NCI-H460 (cell line): ENCODE measurements at places on chromosomes 7 and 10. TPM values are rescaled to one million over a fixed set of nuclear protein-coding genes. Genes with fewer than 3 reads are reported as not detected.

The CDHR1 gene
- total RNA-seq: 0.07 and 0.35 TPM in 2 replicates

The EPDR1 gene
- total RNA-seq: 103 and 109 TPM in 2 replicates

The TMEM236 gene
- total RNA-seq: 0.10 and 0.17 TPM in 2 replicates

DNA sequence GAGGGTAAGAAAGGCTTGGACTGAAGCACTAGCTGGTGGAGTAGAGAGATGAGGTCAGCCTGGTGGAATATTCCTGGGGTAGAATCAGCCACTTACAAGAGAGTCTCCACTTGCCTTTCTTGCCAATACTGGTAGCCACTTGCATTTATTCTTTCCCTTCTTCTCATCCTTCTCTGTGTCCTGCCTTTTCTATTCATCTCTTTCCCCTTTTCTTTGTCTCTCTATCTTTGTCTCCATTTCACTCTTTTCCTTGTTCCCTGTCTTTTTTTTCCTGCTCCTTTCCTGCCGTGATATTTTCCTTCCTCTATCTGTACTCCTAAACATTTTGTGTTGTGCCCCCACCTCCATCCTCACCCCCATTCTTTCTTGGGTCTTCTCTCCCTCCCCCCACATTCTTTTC, 214.3 kb downstream of the LRMDA start:
- no peak for DNase-seq

- DNase-seq: no peak
These were observed 89.0 kb downstream of the PHTF2 start for GRCh38 chr7:77887567-77887966.

GRCh38 chr10:25294032-25294926, 119.5 kb downstream of the GPR158 start:
- no peak for DNase-seq

DNA sequence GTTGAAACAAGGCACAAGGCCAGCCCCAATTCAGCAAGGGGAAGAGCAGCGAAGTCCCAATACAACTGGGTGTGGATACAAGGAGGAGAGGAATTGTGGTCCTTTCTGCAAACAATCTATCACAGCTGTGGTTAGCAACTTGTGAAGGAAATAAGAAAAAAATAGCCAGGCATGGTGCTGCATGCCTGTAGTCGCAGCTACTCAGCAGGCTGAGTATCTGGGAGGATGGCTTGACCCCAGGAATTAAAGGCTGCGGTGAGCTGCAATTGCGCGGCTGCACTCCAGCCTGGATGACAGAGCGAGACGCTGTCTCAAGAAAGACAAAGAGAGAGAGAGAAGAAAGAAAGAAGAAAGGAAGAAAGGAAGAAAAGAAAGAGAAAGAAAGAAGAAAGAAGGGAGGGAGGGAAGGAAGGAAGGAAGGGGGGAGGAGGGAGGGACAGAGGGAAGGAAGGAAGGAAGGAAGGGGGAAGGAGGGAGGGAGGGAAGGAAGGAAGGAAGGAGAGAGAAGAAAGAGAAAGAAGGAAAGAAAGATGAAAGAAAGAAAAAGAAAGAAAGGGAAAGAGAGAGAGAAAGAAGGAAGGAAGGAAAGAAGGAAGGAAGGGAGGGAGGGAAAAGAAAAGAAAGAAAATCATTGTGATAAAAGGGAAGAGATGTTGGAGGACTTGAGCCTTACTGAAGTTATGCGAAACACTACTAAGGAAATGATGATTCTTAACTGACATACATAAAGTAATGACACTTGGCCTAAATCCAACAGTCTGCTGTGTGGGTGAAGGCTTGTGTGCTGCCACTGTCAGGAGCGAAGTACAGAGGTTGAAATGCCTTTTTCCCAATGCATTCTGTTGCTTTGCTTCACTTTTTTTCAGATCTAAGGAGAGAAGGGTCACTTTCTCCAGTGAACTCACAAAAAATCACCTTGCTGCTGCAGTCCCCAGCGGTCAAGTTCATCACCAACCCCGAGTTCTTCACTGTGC, 117.0 kb upstream of the STK17A start:
- DNase-seq: no peak

- DNase-seq: no peak
These were observed 127.9 kb downstream of the NRF1 start for GRCh38 chr7:129739427-129739826.

GRCh38 chr10:62813453-62813852, 2.7 kb downstream of the EGR2 start:
- no peak for DNase-seq

GRCh38 chr7:146172112-146172511, 55.5 kb downstream of the CNTNAP2 start:
- no peak for DNase-seq

DNA sequence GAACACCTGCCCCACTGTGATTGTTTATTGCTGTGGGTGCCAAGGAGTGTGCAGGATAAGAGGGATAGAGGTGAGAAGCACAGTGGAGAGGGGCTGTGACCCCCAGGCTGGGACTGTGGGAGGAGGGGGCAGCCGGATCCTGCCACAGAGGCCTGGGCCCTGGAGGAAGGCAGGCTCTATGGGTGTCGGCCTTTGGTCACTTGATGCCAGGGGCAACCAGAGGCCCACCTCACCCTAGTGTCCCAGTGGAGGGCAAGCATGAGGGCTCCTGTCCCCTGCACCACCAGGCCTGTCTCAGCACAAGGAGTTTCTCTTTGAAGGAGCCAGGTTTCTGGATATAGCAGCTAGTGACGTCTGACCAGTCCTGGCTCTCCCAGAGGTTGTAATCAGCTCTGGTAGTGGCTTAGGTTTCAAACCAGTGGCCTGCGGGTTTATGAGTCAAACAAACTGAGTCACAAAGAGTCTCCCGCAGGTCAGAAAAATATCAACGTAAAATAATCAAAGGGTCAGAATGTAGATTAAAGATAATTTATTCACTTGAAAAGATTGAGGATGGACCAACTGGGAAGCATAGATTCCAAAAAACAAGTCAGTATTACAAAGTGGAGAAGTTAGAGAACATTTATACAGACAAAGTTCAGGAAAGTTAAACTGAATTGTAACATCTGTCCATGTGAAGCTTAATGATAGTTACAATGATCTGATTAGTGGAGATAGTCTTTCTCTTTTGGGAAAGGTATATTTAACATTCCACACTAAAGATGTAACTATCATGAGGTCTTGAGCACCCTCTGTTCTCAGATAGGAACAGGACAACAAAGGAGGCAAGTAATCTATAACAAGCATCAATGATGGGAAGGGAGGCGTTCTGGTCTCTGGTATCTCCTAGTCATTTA, 37.2 kb upstream of the ZNF488 start:
- DNase-seq: no peak
